ENCODE measurements at places on chromosomes 2 and 18.

DNA sequence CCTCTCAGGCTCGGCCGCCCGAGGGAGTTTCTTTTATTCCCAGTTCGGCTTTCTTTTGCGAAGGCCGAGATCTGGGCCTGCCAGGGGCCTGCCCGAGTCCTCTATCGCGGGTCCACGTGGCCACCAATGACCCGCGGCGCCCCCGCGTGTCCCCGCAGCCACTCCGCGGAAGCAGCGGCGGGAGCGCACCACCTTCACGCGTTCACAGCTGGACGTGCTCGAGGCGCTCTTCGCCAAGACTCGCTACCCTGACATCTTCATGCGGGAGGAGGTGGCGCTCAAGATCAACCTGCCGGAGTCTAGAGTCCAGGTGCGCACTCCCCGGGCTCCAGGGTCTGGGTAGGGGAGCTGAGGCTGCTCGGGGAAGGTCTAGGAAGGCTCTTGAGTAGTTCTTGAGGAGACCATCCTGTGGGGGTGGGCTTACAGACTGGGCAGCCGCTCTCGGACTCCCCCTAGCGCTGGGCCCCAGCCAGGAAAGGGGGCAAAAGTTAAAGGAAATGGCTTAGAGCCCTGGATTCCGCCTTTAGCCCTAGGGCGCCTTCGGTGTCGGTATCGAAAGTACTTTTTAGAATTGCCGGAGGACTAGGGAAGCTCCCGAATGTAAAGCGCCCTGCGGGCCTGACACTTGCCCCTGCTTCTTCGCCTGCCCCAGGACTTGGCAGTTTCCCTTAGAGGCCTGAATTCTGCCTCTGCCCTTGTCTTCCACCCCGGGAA is 3.4 kb downstream of the OTX1 start:
- peak; percentile 92 for DNase-seq

- peak; percentile 60 for DNase-seq
Measured at GRCh38 chr18:79926715-79927606, 24.5 kb downstream of the SLC66A2 start.

DNA sequence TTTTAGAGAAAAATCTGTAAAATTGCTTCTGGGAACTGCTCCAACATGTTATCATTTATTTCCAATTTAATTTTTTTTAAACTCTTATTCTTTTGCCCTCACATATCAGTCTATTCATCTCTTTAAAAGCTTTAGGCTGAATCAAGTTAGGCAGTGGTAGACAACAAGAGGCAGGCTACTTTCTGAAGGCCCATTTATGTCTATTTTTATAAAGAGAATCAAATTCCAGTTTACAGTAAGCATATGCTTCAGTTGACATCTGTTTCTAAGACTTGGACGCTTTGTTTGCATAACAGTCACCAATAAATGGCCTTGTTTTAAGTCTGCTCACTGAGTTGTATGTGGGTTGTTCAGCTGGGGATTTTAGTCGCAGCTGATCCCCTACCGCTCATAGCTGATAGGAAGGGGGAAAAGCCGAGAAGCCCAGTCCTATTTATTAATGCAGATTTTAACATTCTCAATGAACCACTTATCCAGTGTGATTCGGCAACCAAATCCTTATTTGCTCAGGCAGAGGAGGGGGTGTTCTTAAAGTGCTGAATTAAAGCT is 260.4 kb upstream of the SIX3 start:
- DNase-seq = no peak

DNA sequence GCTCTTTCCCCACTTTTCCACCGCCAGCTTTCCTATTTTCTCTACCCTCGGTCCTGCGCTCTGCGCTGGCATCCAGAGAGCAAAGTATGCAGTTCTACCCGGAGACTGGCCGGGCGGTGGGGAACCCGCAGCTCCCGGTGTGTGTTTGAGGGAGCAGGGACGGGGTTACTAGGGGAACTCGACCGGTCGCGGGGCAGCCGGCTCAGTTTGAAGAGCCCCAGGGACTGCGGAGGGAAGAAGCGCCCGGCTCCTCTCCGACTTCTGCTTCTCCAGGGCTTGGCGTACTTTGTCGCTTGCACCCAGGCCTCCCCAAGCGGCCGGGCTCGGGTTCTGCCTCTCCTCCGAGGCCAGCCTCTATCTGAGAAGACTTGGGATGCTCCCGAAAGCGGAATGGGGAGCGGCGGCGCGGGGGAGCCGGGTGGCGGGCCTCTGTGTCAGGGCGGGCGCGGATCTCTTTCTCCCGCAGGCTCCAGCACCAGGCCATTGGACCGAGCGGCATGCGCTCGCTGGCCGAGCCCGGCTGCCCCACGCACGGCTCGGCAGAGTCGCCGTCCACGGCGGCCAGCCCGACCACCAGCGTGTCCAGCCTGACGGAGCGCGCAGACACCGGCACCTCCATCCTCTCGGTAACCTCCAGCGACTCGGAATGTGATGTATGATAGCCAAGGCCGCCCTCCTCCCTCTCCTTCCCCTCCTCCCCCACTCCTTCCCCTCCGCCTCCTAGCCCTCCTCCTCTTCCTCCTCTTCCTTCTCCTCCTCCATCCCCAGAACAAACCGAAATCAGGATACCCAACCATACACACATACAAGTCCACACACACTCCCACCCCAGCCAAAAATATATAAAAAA is 2.8 kb downstream of the SIX3 start:
- DNase-seq = no peak

Measured in ELF-1 (cell line).